Stimulated activated CD4-positive, alpha-beta T cell treated with anti-CD3 and anti-CD28 coated beads, TNF-alpha, amount 100 ng/mL, for 48 hours (primary cell): ENCODE measurements at places on chromosomes 1 and 21.

- no peak for DNase-seq
Measured at GRCh38 chr1:25732821-25733220, 67.2 kb upstream of the SELENON start.

DNA sequence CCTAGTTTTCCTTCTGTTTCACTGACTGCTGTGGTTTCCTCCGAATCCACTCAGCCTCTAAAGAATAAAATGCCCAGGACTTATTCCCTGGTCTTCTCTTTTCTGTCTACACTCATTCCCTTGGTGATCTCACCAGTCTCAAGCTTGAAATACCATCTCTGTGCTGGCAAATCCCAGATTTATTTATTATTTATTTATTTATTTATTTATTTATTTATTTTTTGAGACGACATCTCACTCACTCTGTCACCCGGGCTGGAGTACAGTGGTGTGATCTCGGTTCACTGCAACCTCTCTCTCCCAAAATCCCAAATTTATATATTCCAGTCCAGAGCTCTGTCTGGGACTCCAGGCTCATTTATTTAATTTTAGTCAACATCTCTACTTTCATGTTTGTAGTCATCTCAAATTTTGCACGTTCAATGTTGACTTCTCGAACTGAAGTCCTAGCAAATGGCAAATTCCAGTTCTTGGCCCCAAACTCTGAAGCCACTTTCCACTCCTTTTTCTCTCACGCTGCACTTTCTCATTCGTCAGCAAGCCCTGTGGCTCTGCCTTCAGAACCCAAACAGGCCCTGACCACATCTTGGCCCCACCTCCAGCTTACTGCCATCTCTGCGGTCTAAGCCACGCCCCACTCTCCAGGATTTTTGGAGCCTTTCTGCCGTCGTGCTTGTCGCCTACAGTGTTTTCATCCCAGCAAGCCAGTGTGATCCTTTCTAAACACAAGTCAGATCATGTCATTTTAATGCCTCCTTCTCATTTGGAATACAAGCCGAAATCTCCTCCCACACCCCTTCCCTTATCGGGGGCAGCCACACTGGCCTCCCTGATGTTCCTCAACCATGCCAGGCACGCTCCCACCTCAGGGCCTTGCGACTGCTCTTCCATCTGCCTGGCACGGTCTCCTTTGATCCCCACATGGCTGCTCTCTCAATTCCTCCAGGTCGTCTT, 14.2 kb upstream of the TENT5B start:
- no peak for DNase-seq

DNA sequence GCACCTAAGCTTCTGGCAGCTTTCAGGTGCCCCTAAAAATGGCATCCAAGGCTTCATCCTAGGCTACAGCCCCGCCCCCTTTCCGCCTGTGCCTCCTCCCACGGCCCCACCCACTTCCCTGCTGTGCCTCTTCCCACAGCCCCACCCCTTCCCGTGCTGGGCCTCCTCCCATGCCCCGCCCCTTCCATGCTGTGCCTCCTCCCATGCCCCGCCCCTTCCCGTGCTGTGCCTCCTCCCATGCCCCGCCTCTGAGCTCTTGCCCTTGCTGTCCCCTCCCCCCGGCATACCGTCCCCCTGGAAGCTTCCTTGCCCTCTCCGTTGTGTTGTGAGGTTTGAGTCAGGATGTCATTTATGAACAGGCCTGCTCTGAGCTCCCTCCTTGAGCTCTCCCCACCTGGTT, 228.5 kb upstream of the AJAP1 start:
- DNase-seq: no peak

DNA sequence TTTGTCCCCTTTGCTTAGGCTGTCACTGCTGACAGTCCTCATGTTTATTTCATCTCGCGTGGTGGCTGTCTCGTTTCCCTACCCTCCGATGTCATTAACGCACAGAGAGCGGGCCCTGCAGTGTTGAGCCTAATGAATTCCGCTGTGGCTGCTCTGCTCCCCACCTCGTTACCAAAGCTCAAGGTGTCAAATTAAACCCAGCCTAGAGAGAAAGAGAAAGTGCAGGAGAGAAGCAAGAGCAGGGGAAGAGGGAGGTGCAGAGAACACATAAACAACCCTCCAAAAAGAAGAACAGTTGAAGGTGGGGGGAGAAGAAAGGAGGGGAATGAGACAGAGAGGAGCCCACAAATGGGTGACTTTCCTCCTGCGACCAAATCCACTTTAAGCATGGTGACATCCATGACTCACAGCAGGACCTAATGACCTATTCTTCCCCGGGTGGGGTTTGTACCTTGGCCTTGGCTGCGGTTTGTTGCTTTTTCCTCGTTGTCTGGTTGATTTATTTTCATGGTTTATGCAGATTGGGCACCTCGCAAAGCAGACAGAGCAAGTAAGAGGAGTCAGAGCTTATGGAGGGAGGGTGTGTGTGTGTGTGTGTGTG, 92.5 kb downstream of the PBX1 start:
- no peak for DNase-seq

GRCh38 chr1:10200620-10201019, 9.8 kb upstream of the KIF1B start:
- no peak for DNase-seq

DNA sequence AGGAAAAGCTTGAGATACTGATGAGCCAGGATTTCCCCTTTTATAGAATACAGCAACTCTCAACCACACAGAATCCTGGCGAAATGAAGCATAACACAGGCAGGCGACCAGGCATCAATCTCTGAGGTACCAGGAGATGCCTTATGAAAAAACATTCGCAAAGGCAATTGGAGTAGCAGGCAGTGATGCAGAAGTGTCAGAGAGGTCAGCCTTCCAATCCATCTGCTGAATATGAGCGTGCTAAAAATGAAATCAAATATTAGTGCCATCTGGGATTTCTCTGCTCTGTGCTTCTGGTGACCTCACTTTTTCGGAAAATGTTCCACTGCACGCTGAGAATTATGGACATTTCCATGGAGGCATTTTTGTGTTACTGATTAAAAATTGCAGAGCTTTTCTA, 258.8 kb downstream of the VAV3 start:
- no peak for DNase-seq

DNA sequence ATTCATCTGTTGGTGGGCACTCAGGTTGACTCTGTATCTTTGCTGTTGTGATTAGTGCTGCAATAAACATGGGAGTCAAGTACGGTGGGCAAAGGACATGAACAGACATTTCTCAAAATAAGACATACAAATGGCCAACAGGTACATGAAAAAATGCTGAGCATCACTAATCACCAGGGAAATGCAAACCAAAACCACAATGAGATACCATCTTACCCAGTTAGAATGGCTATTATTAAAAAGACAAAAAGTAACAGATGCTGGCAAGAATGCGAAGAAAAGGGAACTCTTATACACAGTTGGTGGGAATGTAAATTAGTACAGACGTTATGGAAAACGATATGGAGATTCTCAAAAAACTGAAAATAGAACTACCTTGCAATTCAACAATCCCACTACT, 98.9 kb downstream of the TMEM53 start:
- no peak for DNase-seq

DNA sequence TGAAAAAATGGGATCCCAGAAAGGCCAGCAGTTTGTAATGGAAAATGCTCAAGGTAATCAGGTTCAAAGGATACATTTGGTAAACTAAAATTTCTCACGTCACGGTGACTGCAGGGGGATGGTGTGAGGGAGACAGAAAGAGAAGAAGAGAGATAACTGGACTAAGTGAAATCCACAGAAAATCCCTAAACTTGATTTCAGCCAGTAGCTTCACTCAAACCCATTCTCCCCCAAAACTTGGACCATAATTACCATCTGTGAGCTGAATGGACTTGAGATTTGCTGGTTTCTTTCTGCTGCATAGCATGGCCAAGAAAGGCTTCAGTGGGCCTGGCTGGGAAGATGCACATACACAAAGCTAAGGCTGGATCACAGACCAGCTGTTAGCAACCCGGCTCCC, 155.4 kb upstream of the LMO4 start:
- no peak for DNase-seq

DNA sequence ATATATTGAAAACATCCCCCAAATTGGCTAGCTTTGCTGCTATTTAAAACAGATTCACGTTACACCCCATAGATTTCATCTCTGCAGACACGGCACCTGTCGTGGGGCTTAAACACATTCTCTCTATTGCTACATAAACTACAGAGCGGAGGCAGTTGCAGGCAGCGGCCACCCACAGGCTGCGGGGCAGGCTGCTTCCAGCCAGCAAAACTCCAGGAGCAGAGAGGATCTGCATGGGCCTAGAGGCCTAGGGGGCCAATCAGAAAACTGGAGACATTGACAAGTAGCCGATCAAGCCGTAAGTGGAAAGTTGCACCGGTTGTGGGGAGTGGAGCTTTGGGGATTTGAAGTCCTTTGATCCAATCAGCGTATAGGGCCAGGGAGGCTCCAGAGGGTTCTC, 129.0 kb upstream of the KLHDC7A start:
- DNase-seq: no peak

DNA sequence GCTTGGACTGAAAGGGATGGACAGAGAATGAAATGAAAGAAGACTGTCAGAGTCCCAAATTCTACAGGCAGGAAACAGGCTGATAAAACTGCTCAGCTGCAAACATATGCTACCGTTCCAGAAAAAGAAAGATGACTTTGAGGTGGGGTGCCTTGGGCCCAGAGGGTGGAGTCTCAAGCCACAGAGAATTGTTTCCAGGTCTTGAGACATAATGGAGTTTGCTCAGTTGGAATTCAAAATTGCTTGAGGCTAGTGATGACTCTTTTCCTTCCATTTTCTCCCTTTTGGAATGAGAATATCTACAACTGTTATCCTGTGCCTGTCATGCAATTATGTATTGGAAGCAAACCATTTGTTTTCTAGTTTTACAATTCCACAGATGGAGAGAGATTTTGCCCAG, 23.6 kb upstream of the PSEN2 start:
- no peak for DNase-seq

DNA sequence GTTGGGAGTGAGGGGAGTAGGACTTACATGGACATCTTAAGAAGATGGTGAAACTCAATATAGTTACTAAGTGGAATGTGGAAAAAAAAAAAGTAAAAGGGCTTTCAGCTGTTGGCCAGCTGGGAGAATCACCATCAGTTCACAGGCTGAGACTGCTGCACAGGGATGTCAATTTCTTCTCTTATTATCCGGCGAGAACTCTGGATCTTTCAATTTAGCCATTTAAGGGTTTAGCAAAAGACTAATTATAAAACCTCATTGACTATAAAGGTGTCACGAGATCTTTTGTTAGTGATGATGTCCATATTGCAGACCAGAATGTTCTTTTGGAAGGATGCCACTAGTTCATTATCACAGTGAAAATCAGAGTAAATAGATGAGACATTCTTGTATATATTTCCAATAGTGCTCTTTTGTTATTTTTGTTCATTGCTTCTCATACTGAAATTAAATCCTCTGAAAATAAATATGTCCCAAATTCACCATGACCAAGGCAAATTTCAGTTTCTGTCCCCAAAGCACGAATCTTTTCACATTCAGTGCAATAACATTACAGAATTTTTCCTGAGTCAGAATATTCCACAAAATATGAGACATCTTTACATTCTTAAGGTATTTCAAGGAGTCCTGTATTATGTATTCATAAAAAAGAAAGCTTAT, 266.1 kb downstream of the DNM3 start:
- DNase-seq: no peak

DNA sequence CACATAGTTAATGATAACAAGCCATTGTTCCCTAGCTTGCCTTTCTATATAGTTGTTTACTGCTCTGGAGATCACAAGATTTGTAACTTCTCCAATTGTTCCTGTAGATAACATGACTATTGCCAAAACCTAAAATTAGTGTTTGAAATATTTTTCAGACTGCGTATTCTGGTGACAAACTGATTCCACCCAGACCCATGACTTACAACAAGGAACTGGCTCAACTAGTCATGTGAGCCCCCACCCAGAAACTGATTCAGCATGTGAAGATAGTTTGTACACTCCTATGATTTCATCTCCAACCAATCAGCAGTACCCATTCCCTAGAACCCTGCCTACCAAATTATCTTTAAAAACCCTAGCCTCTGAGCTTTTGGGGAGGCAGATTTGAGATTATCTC, 131.4 kb upstream of the BCL9 start:
- DNase-seq: no peak
